ENCODE measurements at places on chromosomes 1 and 21.
A peak's percentile ranks its signal among the peaks of the same experiment; 100 is the strongest.

- DNase-seq, result peak; percentile 93
Measured at GRCh38 chr1:167797015-167797414, 75.2 kb downstream of the MPZL1 start.

DNA sequence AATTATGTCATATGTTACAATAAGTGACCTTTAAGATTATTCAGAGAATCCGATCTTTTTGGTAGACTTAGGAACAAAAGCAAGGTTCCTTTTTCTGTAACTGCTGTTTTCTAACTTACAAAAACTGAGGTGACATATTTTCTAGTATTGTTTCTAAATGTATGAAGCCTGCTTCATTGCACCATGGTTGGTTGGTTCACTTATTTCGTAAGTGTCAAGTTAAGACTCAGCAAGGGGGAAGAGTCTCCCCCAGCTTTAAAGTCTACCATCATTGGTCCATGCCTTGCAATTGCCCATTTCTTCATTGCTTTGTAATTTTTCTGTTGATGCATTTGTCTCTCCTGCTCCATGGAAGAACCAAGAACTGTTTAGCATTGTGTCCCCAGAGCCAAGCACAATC lies 136.9 kb downstream of the DISC1 start:
- no peak for DNase-seq

GRCh38 chr1:191022856-191023255 lies 545.2 kb upstream of the BRINP3 start:
- no peak for DNase-seq

- DNase-seq, result peak; percentile 52
Measured at GRCh38 chr1:18415448-18416027, 65.2 kb upstream of the KLHDC7A start.

GRCh38 chr1:214983126-214983869 lies 99.2 kb upstream of the KCNK2 start:
- no peak for DNase-seq

DNA sequence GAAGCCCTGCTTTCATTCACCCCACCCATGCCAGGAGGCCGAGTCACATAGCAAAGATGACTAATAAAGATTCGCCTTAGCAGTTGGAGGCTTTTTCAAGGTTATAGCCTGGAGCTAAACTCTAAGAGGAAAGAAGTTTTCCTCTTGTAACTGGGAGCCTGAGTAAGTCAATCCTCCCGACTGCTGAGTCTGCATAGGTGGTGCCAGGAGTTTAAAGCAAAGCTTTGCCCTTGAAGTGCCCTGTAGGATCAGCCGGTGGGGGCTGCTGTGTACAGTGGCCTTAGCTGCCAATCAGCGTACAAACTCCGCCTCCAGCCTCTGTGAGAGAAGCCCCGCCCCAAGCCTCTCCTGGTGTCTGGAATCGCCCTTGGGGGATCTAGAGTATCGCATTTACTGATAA lies 147.5 kb upstream of the SPATA6 start:
- no peak for DNase-seq

- no peak for DNase-seq
Measured at GRCh38 chr1:208185801-208186231, 58.4 kb downstream of the PLXNA2 start.

- no peak for DNase-seq
Measured at GRCh38 chr1:7550261-7550865, 220.7 kb upstream of the VAMP3 start.

DNA sequence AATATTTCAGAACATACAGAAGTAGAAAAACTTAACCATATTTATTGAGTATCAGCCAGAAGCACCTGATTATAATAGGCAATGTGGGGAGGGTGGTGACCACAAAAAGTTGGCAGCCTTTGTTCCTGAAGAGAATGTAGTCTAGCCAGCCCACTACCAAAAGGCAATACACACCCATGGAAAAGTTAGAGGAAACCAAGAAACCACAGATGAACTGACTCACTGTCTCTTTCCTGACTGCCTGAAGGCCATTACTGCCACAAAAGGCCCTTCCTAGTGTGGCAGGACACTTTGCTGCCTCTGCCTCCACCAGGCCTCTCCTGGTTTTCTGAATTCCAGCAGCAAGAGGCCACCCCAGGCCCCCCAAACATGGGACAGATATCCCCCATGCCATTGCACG lies 14.6 kb upstream of the PROX1 start:
- DNase-seq, result no peak

- no peak for DNase-seq
Measured at GRCh38 chr1:85087659-85088407, 39.5 kb upstream of the MCOLN3 start.
